ENCODE measurements at places on chromosomes 6 and 20.

- no peak for DNase-seq
These were observed 19.2 kb downstream of the HMGN3 start for GRCh38 chr6:79215213-79215824.

- no peak for DNase-seq
These were observed 118.3 kb downstream of the KIF13A start for GRCh38 chr6:17869010-17869752.

- DNase-seq, result no peak
These were observed 436.6 kb downstream of the PRKN start for GRCh38 chr6:162290846-162291465.

DNA sequence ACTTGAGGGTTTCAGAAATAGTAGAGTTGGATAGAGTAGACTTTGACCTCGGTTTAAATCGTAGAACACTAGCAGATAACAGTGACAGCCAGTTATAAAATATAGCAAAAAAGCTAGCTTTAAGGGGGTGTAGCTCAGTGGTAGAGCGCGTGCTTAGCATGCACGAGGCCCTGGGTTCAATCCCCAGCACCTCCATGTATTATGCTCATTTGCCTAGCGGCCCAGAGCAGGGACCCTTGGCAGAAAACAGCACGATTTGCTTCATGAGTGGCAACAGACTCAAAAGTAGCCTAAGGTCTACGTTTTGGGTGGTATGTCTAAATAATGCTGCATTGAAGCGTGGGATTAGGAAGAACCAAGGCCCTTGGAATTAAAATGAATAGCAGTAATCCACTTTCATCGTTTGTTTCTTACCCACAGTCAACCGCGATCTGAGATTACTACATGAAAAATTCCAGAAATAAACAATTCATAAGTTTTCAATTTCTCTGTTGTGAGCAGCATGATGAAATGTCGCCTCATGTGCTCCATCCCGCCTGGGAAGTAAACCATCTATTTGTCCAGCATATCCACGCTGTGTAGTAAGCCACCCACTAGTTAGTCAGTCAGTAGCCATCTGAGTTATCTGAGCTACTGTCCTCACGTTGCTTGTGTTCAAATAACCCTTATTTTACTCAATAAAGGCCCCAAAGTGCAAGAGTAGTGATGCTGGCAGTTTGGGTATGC is 184.9 kb downstream of the GPX5 start:
- no peak for DNase-seq

- DNase-seq, result no peak
These were observed 916 bp downstream of the TRIM27 start for GRCh38 chr6:28922821-28923317.

GRCh38 chr20:49568278-49569151 is 578 bp upstream of the PTGIS start:
- DNase-seq, result no peak

DNA sequence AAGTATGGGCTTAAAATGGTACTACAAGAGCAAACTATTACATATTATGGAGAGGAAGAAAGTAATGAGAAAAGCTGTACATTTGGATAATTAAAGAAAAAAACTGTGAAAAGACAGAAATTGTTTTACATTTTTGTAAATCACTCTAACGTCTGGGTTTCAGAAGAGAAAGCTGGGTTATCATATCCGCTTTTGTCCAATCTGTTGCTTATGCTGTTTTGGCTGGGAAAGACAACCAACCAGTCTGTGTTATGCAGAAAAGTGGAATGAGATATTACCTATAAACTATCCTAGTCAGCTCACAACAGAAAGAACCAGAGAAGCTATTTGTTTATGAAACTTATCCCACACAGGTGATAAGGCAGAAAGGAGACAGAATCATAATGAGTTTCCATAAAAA is 32.4 kb downstream of the REV3L start:
- DNase-seq, result no peak

GRCh38 chr20:59084041-59084850 is 41.7 kb upstream of the PRELID3B start:
- DNase-seq, result no peak

- DNase-seq, result no peak
These were observed 29.7 kb downstream of the TAF8 start for GRCh38 chr6:42079941-42080464.

DNA sequence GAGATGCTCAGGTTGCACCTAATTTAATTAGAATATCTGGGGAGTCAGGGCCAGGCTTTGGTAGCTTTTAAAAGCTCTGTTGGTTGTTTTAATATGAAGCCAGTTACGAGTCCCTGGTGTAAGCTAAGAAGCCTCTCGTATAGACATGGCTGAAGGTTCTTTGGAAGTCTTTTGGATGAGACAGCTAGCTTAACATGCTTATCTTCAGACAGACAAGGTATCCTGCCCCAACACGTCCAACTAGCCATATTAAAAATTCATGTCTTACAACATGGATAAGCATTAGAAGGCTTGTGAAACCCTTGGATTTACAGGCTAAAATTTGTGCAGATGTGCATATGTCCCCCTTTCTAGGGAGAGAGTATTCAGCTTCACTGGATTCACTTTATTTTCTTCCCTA is 105.7 kb upstream of the KCNK16 start:
- DNase-seq, result no peak

DNA sequence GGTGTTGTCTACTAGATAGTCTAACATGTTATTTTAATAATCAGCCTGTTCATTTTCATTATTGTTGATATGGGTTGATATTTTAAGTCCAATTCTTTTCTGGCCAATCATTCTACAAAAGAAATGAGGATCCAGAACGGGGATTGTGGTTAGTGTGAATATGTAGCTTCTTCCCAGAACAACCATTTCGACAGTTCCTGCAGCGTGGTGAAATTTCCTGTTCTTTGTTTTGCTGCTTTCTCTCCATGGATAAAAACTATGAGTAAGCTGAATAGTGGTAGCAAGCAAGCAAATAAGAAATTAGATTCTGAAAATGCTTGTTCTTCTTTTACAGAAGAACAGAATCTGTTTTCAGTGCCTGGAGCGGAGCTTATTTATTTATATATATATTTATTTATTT is 65.5 kb upstream of the F13A1 start:
- no peak for DNase-seq

DNA sequence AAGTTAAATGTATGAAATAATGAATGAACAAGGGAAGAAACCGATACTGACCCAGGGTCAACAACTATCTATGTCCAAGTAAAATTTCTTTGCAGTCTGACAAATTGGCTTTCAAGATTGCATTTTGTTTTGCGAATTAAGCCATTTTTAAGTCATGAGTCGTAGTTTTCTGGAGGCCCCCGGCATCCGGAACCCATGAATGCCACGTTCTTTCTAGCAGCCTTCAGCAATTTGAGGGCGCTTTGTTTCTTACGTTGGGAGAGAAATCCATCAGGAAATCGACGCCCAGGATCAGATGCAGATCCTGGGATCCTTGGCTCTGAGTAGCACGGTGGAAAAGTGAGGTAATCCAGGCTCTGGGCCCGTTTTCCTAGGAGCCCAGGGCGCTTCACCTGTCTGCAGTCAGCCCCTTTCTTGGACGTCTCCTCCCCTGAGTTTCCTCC is 309 bp upstream of the ABRACL start:
- DNase-seq, result no peak

GRCh38 chr20:48877304-48877703 is 44.2 kb upstream of the ARFGEF2 start:
- no peak for DNase-seq

DNA sequence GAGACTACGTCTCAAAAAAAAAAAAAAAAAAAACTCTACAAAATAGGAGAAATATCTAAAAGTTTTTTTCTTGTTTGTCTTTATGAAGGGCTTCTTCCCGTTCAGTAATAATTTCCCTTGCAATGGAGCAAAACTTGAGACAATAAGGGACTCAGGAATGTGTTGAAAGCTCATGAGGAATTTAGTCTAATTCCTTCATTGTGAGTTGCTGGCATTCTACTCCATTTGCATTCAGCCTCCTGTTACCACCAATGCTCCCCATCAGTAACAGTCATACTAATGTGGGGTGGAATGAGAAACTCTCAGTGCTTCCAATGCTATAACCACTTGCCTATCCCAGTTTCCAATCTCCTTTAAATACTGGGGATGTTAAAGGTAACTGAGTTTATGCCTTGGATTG is 576.7 kb upstream of the AGPAT4 start:
- DNase-seq, result no peak

GRCh38 chr6:88167352-88167937 is 1.3 kb upstream of the CNR1 start:
- DNase-seq, result no peak

DNA sequence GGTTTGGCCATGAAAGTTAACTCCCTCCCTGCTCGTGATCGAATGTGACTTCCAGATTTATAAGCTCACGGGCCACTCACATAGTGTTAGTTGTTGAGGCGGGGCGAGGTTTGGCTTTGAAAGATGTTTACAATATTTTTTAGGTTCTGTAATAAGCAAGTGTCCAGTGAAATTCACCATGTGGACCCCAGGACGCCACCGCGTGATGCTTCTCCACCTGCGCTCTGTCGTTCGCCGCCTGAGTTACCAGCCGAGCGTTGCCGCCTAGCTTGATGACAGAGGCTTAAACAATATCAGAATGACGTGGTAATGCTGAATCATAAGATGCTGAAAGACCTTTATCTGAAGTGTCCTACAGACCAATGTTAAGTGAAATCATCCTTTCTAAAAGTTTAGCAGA is 241.0 kb downstream of the MYLK4 start:
- no peak for DNase-seq

- DNase-seq, result no peak
These were observed 24.8 kb downstream of the CDH22 start for GRCh38 chr20:46283426-46284039.

DNA sequence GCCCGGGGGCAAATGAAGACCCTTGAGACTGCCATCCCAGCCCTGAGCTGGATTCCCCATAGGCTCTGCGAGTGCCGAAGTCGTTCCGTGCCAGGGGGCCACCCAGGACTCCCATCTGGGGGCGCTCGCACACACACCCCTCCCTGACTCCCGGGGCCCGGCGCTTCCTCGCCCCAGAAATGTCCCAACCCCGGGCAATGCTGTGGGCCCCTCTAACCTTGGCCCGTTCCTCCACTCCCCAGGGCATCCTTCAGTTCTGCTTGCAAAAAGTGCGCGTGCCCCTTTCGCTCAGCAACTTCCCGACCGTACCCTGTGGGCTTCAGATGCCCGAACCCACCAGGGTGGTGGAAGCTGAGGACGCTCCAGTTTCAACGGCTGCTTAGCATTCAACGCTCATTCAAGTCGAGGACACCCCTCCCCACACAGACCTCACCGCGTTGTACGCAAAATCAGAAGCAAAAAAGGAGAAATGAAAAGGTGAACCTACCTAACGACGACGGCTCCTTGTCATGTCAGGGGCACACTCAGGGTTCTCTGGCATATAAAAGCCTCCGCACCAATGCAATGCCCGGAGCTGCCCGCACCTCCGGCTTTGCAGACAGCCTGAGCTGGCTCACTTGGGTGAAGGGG is 25.3 kb downstream of the RIPOR2 start:
- DNase-seq, result no peak

DNA sequence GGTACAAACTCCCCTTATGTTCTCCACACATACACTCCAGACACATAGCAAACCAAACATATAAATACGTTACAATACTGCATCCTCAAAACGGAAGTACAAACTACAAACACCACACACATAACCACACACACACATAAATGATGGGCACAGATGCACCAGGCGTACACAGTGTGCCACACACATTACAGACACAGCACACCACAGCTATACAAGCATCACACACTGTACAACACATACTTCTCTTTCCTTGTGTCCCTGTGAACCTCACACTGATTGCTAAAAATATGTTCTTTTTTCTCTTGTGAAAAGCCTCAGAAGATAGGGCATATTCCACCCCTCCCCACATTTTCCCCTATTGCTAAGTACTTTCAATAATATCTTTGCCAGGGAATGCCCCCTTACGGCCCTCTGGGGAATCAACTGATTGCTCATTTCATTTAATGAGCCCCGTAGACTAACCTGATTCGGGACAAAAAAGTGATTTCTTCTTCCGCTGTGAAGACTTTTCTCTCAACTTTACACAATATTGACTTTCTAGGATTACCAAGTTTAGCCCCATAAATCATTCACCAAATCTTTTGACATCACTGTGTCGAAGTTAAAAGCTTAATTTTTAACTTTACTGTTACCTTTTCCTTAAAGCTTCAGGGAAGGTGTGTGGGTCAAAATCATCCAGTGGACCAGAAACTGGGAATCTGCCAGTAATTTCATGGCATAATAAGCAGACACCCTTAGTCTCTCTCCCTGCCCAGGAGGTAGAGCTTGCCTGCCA is at the start of gene SLC17A1:
Gene SLC17A1, minus strand, starts transcription at position 521 of the 775 bp plus-strand sequence. CDS start 1,495 bp downstream, outside the sequence.
- no peak for DNase-seq

DNA sequence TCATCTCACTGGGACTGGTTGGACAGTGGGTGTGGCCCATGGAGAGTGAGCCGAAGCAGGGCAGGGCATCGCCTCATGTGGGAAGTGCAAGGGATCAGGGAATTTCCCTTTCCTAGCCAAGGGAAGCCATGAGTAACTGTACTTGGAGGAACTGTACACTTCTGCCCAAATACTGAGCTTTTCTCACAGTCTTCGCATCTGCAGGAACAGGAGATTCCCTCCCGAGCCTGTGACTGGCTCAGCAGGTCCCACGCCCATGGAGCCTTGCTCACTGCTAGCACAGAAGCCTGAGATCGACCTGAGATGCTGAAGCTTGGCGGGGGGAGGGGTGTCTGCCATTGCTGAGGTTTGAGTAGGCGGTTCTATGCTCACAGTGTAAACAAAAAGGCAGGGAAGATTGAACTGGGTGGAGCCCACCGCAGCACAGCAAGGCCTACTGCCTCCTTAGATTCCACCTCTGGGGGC is 10.4 kb upstream of the CALHM5 start:
- no peak for DNase-seq

GRCh38 chr6:90559931-90560330 is 26.9 kb downstream of the MAP3K7 start:
- no peak for DNase-seq

DNA sequence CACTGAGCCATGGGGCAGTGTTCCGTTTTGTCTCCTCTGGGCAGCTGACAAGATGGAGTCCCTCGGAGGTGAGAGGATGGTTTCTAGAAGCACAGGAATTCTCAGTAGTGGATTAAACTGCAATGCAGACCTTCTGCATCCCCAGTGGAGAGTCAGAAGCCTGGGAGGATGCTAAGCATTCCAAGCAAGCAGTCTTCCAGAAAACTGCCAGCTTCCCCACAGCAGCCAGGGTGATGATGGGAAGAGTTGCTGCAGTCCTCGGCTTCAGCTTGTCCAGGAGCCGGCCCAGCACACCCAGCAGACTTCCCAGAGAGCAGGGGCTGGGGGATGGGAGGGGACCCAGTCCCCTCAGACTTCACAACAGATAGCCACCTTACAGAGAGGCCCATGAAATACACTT is 163.6 kb downstream of the LY86 start:
- no peak for DNase-seq

GRCh38 chr6:14873101-14873500 is 372.8 kb upstream of the JARID2 start:
- DNase-seq, result no peak

GRCh38 chr20:19775353-19776253 is 17.5 kb downstream of the RIN2 start:
- DNase-seq, result no peak

DNA sequence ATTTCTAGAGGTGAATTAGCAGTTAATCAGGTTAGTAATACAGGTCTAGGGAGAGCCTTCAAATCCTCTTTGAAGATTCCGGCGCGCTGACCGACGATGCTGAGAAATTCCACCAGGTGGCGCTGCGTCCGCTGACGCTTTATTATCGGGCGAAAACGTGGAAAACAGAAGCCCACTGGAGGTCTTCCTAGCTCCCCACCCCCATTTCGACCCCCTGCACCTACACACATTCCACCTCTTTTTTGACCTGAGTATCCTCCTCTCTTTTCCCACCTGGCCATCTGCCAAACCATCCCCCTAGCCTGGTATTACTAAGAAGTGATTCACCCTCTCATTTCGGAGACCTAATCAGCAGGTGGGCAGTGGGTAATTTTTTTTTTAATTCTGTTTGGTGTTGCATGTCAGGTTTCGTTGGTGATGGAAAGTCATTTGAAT is 65.4 kb upstream of the RIN2 start:
- DNase-seq, result peak; percentile 19
